ENCODE measurements at places on chromosomes 3 and 15. TPM values are rescaled to one million over a fixed set of nuclear protein-coding genes. Genes with fewer than 3 reads are reported as not detected.
A peak's percentile ranks its signal among the peaks of the same experiment; 100 is the strongest.

DNA sequence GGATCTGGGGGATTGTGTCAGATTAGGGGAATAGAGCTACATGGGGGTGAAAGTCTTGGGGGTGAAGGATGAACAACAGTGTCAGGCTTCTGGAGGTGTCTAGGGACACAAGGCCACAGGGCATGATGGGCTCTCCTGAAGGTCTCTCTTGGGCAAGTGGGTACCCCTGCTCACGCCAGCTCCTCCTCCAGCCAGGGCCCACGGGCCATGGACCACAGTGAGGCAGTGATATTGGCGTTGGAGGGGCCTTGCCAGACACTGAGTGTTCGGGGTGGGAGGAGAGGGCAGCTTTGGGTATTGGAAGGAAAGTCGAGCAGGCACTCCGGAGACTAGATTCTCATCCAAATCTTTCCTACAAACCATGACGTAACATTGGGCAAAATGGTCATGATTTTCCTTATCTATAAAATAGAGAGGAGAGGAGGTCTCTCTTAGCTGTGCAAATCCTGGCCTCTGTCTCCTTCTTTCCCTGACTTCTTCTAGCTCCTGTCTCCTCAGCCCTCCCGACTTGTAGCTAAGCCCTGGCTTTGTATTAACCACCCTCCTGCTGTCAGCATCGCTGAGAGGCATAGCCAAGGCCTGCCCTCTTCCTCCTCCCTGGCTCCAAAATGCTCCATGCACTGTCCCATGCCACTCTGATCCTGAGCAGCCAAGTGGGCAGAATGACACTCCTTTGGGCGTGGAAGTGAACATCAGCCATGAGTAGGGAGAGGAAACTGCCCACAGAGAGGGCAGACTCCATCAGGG, 24.0 kb upstream of the SRP14 start:
- DNase-seq: no peak

DNA sequence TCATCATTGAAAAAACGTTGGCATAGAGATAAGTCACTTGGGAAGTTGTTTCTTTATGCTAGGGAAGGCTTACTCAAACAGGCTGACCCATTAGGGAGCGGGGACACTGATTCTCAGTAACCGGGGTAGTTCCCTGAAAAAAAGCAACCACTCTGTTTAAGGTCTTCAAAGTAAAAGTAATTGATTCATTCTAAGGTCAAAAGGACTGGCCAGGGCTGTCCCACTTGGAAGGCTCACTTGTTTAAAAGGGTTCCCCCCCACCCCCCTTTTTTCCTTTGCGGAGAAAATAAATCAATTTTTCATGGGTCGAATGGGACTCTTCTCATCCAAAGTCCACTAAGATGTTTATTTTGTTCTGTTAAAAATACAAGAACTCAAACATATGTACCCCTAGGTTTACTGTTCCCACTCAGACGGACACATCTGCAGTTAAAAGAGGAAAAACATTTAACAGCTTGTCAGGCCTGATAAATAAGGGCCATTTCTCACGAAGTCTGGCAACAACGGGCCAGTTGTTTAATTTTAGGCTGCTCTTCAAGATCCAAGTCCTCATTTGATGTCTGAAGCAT, 53.0 kb downstream of the ARHGEF3 start:
- DNase-seq: no peak

CAMK2N2 gene
- not detected for total RNA-seq

DNA sequence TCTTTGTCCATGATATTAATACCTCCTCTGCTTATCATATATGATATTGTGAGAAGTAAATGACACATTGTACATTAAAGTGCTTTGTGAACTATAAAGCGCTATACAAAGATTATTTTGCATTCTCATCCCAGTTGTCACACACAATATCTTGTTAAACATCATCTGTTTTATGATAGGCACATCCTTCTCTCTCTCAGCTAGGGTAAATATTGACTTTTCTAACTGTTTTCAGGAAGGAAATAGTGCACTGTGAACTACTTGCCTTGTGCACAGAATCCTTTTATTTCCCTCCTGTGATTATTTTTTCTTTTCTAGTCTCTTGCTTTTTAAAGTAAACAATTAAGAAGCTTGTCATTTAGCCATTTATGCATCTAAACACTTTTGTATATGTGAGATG, 388.2 kb downstream of the LPP start:
- no peak for DNase-seq

GRCh38 chr3:169496402-169496801, 167.1 kb downstream of the MECOM start:
- no peak for DNase-seq

IQCH gene
- total RNA-seq: 2.3 TPM

GRCh38 chr3:105559856-105560255, 193.1 kb downstream of the ALCAM start:
- DNase-seq: no peak

- DNase-seq: no peak
These were observed 61.1 kb downstream of the SLC6A6 start for GRCh38 chr3:14463330-14464140.

GRCh38 chr15:50633653-50634052, 52.9 kb downstream of the TRPM7 start:
- no peak for DNase-seq

- peak; percentile 13 for DNase-seq
These were observed 51.0 kb upstream of the SPSB4 start for GRCh38 chr3:141000027-141000663.

DNA sequence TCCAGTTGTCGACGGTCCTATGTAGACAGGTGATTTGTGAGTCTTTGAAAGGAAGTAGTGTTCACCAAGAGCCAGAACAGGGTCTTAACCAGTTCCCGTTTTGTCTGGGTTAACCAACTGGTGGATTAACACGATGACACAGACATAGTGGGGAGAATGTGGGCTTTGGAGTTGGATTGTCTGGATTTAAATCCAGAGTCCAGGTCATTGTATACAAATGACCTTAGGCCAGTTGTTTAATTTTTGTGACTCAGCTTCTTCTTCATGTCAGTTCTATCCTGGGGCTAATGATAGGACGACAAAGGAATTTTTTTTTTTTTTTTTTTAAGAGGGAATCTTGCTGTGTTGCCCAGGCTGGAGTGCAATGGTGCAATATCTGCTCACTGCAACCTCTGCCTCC, 126.7 kb downstream of the LPP start:
- DNase-seq: no peak

GRCh38 chr3:72678380-72678779, 169.9 kb downstream of the SHQ1 start:
- no peak for DNase-seq

ASB7 gene
- total RNA-seq: 12.8 TPM

DNA sequence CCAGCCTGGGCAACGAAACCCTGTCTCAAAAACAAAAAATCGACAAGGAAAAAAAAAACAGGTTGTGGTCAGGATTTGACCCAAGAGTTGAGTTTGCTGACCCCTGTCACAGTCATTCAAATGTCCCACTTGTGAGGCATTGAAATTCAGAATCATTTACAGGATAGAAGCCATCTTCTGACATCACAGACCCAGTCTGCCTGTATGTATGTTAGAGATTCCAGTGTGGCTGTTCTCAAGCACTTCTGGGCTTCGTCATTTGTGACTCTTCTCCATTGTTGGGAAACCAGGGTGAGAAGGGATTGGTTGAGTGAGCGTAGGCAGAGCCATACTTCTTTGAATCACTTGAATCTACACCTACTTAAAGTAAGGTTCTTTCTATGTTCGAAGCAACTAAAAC, 57.1 kb downstream of the LMLN start:
- DNase-seq: no peak

GRCh38 chr3:184593220-184593927, 31.8 kb downstream of the EPHB3 start:
- DNase-seq: no peak

MOBP gene
- total RNA-seq: not detected

GRCh38 chr3:19738846-19739245, 195.2 kb downstream of the EFHB start:
- no peak for DNase-seq

OR5H1 gene
- not detected for total RNA-seq

- DNase-seq: no peak
These were observed 118.8 kb upstream of the UBE2E2 start for GRCh38 chr3:23084367-23084766.

DNA sequence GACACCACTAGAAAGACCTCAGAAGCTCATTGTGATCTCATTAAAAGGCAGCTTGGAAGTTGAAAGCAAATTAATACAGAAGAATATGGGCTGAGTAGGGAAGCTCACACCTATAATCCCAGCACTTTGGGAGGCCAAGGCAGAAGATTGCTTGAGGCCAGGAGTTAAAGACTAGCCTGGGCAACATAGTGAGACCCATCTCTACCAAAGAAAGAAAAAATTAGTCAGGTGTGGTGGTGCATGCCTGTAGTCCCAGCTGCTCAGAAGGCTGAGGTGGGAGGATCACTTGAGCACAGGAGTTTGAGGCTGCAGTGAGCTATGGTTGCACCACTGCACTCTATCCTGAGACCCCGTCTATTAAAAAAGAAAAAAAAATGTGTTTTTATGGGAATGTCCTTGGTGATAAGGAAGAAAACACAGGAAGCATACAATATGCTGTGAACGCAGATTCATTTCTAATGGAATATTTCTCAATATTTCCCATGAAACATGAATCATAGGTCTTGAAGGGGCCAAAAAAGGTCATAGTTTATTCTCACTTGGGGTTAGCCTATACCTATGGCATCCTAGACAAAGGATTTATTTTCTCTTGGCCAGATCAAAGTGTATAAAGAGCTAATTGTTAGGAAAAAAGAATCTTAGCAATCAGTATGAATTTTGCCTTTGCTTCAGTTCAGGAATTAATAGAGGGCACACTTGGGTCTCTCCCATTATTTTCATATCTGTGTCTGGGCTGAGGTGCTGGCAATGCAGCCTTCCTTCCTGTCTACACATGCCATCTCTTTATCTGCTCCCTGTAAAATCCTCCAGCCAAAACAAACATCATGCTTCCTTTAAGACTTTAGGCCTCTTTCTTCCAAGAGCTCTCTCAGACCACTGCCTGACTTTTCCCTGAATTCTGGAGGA, 98.2 kb downstream of the FNDC3B start:
- DNase-seq: no peak

DNA sequence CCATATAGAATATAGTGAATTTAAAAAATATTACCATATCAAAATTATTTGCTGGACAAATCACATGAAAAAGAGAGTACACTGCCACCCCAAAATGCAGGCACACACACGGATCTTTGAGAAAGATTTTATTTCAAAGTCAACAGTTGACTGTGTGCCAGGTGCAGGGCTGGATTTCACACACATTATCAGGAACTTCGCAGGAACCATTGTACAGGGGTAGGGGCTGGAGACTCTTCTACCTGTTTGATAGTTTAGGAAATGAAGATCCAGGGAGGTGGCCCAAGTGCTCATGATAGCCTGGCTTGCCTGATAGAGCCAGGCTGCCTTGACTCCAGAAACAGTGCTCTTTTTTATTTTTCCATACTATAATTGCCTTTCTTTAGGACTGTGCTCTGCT, 54.2 kb downstream of the IL1RAP start:
- DNase-seq: no peak

GRCh38 chr3:50224639-50225038, 11.4 kb upstream of the GNAI2 start:
- no peak for DNase-seq

DNA sequence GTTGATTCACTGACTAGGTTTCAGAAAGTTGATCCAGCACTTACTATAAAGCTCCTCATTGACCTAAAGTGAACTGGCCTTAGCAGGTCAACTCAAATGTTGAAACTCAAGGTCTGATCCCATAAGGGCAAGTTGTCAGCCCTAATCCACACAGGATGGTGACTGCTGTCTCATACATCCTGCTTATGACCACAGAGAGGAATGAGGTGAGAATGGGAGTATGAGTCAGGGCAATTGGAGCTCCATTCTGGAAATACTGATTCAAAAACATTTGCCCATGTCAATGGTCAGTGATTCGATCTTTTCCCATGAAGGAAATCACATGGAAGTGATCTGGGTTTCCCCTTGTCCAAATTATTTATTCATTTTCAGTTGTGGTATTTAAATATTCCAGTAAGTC, 78.7 kb downstream of the ZNF385D start:
- no peak for DNase-seq

SNRK gene
- total RNA-seq: 26.5 TPM

- DNase-seq: no peak
These were observed 25.4 kb upstream of the DET1 start for GRCh38 chr15:88571852-88572259.

- DNase-seq: no peak
These were observed 429.7 kb upstream of the RASGRP1 start for GRCh38 chr15:38994310-38994709.

CMTM7 gene
- 21.5 TPM for total RNA-seq

GRCh38 chr15:25771338-25771706, 91.8 kb downstream of the ATP10A start:
- no peak for DNase-seq

DNA sequence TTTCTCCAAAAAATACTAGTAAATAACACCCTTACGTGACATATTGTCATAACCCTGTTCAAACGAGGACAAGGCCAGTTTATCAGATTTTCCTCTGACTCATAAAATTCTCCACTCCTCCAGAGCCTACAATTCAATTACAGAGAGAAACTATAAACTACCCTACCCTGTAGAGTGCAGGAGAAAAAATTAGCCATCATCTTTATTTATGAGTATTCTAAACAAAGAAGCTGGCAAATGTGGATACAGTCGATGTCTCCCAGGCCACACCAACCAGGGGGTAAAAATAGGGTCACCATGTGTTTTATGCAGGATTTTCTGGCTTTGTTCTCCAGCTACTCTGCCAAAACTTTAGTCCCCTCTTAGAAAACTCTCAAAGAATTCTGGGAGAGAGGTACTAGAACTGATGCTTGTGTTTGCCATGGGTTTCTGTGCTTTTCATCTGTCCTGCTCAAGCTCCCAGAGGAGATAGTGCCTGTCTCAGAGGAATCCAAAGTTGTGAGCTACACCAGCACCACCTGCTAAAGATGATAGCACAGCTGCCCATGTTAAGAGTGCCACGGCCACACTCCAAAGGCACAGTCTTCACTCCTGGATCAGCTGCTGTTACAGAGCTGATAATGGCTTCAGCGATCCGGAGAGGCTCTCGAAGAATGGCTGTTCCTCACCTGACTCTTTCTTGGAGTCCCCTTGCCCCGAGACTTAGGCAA, 150.2 kb downstream of the IMPG2 start:
- DNase-seq: no peak

GRCh38 chr3:152346740-152347139, 78.0 kb downstream of the MBNL1 start:
- DNase-seq: no peak

- DNase-seq: no peak
These were observed 51.5 kb downstream of the PLXNA1 start for GRCh38 chr3:127034195-127034989.

GRCh38 chr3:125055913-125056745, at the start of gene HEG1:
HEG1 (minus strand) TSS chr3:125055997; CDS start chr3:125055890, 107 bp downstream.
- DNase-seq: peak; percentile 64

- no peak for DNase-seq
These were observed 12.4 kb upstream of the SOX2 start for GRCh38 chr3:181699171-181699903.

TUSC7 gene
- not detected for total RNA-seq

GNAT1 gene
- not detected for total RNA-seq
